ENCODE measurements at places on chromosomes 1 and 21.
A peak's percentile ranks its signal among the peaks of the same experiment; 100 is the strongest.

GRCh38 chr1:164764333-164764732 lies 205.3 kb downstream of the PBX1 start:
- no peak for DNase-seq

DNA sequence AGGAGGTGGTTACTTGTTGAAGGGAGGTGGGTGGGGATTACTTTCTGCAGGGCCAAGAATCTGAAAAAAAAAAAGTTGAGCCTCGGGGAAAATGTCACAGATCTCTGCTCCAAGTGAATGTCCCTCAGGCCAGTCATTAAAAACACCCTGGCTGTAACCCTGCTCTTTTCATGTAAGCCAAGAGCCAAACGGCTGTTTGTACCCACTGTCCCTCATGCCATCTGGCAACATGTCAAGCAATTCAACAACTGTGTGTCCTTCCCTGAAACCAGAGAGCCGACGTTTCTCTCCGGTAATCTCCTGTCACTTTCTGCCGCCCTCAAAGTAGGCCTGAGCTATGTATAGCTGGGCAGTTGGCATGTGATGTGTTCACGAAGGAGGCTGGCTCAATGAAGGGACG lies 14.7 kb downstream of the CASQ2 start:
- DNase-seq = no peak

DNA sequence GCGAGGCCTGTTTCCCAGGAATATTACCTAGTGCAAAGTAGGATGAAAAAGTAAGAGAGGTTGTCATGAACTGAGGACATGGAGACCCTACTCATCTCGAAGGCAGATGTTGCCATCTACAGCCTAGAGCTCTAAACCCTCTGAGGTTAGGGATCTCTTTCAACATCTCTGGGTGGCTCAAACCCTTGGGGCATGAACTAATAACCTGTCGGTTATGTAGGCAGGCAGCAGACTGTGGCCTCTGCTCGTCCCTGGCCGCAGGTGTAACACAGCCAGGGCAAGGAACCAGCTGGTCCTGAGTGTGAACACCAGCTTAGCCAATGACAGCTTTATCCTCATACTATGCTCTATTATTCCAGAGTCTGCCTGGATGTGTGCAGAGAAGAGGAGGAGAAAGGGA lies 13.2 kb downstream of the CAPZB start:
- no peak for DNase-seq

- no peak for DNase-seq
Measured at GRCh38 chr1:75342786-75343185, 208.6 kb downstream of the LHX8 start.

DNA sequence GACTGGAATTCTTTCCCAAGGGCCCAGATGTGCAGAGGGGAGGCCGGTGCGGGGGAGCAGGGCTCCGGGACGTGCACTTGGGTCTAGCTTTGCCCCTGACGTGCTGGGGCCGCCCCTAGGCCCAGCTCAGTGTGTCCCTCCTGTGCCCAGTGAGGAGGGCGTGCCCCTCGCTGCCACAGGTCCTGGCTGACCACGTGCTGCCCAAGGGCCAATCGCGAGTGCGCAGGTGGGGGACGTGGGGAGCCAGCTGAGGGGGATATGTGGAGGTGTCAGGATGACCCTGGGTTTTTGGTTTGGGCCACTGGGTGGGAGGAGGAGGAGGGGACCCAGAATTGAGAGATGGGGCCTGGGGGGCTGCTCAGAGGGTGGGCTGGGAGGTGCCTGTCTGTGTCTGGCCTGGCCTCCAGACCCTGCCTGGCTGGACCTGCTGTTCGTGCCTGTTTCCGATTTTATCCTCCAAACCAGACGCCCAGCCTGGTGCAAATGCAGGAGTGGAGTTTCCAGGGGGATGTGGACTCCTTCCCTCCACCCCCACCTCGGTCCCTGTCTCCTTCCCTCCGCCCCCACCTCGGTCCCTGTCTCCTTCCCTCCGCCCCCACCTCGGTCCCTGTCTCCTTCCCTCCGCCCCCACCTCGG lies 6.1 kb upstream of the RNF223 start:
- DNase-seq = peak; percentile 48

- no peak for DNase-seq
Measured at GRCh38 chr1:200660719-200661118, 9.0 kb downstream of the DDX59 start.

DNA sequence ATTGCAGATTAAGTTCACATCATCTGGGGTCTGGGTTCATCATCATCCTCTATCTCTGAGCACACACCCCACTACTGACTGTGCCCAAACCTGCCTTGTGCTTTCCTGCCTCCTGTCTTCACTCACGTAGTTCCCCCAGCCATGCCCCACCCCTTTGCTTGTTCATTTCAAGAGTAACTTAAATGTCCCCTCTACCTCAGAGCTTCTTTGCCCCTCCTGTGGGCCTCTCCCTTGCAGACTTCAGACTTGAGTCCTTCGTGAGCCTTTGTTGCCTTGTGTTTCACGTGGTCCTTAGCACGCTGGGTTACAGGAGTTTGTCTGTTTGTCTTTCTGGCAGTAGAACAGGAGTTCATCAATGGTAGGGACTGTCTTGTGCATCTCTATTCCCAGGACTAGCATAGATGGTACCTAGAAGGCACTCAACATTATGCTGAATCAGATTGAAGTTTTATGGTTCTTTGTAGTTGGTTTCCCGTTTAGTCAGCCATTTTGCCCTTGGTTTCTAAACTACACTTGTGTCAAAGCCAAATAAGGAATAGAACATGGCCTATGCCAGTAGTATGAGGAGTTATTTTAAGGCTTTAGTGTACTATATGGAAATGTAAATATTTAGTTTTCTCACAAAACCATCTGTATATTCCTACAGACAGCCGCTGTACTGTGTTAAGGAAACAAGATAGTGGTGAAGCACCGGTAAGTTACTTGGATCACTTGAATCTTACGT lies 86.2 kb downstream of the TTC3 start:
- no peak for DNase-seq

DNA sequence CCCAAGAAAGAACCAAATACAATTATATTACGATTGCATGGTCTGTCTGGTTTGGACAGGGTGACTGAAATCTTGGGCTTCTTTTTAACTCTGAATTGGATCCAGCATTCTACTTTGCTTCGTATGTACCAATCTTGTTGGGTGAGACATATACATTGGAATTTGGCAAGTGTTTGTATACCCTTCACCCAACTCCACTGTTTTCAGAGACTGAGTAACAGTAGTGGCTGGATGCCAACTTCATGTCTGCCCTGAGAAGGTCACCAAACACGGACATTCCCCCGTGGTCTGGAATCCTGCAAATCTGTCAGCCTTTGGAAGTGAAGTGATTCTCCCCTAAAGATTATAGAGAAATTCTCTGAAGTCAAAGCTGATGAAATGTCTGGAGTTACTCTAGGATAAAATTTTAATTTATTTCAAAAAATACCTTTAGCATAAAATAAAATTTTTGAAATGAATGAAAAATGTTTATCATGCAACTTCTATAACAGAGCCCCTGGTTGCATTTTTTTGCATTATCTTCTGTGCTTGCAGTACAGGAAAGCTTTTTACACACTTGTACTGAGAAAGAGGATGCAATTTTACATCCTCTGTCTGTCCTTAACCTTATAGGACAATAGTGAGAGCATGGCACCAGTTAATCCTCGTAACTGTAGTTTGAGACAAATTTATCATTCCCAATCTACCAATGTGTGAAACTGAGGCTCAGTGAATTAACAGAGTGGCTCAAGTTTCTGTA lies 201.8 kb downstream of the DISC1 start:
- no peak for DNase-seq

DNA sequence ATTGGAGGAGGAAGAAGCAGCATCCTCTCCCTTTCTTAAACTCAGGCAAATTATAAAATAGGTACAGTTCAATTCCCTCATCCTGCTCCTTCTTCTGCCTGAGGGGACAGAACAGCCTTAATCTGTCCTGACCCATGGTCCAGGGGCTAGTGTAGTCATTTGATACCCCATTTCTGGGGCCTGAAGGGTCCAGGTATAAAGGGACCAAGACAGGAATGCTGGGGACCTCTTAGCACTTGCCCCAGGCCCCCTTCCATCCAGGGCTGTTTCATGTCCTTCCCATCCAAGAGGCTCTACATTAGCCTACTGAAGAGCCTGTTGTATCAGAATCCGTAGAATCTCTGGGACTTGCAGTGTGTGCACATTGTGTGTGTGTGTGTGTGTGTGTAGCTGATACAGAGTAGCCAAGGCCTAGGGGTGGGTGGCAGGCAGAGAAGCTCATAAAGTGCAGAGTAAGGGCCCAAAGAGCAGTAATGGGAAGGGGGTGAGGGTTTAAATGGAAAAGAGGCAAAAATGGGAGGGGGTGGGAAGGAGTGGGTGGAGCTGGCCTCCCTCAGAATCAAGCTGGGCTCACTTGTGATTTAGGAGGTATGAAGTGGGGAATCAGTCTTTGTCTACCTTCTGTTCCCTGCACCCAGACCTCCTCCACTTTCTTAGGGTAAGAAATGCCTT lies 32.4 kb downstream of the RUNX1 start:
- no peak for DNase-seq

DNA sequence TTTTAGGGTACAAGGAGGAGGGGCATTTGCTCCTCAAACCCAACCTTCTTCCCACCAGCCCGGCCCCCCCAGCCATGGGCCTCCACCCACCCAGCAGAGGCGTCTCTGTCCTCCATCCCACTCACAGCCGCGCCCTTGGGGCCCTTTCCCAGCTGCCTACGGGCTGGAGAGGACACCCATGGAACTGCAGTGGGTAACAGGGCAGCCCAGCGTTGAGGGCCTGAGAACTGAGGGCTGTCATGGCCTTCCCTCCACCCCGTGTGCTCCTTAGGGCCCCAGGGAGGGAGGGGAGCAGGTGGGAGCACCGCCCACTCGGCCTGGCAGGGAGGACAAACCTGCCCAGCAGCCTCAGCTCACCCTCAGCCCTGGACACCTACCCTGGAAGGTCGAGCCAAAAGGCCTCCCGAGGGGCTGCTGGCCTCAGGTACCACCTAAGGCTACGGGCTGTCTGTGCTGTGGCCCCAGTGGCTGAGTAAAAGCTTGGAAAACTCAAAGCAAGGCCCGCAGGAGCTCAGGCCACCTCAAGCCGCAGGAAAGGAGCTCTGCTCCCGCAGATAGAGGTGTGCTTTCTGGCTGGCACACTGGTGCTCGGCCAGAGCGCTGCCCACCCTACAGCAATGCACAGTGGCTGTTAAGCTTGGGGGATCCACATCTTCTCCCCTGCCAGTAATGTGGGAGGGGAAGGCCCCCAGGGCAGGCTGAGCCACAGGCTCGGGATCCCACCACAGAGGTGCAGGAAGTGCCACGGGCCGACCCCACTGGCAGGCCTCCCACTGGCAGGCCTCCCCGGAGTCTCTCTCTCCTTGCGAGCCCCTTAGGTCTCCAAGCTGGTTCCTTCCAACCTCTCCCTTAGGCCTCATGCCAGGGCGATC lies 2.2 kb upstream of the ARHGEF16 start:
- DNase-seq = no peak

DNA sequence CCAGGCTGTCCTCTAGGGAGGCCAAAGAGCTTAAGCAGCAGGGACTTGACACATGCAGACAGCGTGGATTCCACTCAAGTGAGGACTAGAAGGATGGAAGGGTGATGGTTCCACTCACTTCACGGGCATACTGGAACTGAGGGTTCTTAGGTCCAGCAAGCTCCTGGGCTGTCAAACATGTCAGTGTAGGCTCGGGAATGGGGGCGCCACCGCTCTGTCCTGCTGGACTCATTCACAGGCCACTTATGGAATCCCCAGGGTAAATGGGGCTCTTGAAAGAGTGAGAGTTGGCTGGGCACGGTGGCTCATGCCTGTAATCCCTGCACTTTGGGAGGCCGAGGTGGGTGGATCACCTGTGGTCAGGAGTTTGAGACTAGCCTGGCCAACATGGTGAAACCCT lies 27.7 kb upstream of the CSF3R start:
- no peak for DNase-seq

DNA sequence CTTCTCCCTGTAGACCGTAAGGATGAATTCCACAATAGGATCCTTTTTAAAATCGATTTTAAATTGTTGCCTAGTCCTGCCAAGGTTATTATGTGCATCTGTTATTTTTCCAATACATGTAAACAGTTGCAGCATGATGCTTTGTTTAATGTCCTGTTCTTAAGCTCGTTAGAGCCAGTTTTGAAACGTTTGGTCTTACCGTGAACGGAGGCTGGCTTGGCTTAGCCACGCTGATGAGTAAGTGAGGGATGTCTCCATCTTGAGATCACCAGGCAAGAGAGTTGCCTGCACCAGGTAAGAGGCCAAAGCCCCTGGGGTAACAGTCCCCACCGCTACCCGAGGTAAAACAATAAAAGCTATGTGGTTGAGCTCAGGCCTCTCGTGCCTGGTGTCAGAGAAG lies 17.3 kb downstream of the CSTB start:
- no peak for DNase-seq

DNA sequence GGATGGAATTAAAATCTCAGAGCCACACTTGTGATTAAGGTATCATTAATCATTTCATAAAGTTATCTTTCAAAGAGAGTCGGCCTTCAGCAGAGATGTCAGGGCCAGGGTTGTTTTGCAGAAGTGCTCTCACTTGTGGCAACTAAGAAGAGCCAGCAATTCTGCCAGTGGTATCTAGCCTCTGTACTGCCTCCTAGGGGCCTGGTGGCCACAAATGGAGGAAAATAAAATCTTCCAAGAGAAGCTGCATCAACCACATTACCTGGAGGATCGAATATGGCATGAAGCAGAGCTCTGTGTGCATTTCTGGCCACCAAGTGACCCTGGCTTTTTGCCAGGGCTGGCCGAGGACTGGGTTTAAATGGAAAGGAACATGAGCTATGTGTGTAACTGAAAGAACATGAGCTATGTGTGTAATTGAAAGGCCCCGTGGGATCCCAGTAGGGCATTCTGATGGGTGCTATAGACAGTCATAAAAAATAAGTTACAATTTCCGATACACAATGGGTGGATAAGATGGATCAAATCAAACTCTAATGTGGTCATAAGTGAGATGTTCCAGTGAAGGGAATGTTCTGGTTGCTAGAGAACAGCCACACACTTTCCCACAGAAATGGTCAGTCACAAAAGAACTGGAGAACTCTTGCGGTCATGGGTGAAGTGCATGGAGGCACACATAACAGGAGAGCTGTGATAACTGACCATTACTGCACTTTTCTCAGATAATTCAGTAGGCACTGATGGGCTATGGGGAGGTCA lies 335.8 kb downstream of the CAMTA1 start:
- no peak for DNase-seq

DNA sequence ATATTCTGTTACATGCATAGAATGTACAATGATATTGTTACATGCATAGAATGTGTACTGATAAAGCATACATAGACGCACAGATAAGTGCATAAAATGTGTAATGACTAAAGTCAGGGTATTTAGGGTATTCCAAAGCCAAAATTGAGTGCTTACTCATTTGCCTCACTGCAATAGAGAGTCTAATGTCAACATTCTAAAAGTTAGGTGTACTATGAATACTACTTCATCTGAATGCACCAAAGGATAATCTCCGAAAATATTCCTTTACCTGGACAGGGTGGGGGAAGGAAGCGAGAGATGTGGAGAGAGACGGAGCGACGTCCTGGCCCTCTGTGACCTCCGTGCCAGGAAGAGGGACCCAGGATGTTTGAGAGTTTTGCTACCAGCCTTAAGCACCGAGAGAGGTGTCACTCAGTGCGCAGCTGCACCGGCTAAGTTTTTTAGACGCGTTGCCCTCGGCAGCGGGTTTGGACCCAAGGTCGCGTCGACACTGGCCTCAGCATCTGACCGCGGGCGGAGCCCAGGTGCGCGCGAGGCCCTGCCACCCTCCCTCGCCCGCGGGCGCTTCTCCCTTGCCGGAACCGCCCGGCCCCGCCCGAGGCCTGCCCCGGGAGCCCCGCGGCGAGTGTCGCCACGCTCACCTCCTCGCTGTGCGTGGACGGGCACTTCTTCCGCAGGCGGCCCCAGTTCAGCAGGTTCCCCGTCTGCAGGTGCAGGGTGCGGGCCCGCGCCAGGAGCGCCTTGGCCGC lies 660 bp downstream of the GCLM start:
- peak; percentile 70 for DNase-seq

Measured in activated CD4-positive, CD25-positive, alpha-beta regulatory T cell treated with anti-CD3 and anti-CD28 coated beads, Interleukin-2, amount 50 U/mL, for 72 hours (primary cell).